ENCODE measurements at places on chromosomes 13 and 19.

- no peak for DNase-seq
Measured at GRCh38 chr13:79501538-79502232, 20.7 kb downstream of the NDFIP2 start.

- no peak for DNase-seq
Measured at GRCh38 chr13:95787356-95788099, 110.6 kb downstream of the DNAJC3 start.

GRCh38 chr13:36997716-36998427, 1.3 kb downstream of the ALG5 start:
- DNase-seq = no peak

- no peak for DNase-seq
Measured at GRCh38 chr13:109720758-109721184, 65.6 kb downstream of the IRS2 start.

DNA sequence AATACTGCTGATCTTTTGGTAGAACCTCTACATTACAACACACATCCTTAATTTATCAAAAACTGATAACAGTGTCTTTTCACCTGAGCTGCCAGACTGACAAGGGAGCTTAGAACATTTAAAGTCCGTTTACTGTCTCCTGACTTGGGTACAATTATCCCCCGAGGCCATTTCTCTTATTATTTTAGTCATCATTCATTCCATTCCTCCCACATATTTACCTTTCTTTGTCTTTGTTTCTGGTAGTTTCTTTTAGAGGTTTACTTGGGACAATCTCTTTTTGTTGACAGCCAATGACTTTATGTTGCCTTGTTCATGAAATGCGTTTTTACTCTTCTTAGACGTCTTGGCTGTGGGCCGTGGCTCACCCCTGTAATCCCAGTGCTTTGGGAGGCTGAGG, 186.9 kb downstream of the PCCA start:
- no peak for DNase-seq

DNA sequence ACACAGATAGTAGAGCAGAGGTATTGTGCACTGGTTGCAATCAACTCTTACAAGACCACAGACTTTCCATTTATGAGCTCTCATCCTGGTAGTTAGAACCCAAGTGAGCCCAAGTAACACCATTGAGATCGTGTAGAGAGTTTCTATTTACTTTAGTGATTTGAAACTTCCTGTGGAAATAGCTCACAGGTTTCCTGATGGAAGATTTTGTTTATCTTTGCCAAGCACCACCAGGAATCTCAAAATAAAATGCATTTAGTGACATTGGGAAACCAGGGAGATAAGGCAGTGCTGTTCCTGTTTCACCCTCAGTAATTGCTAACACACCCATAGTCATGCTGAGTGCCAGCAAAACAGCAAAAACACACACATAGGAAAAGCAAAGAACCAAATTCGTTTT, 102.5 kb downstream of the FLT1 start:
- DNase-seq = no peak

GRCh38 chr13:33561627-33562026, 256.3 kb upstream of the RFC3 start:
- DNase-seq = no peak

DNA sequence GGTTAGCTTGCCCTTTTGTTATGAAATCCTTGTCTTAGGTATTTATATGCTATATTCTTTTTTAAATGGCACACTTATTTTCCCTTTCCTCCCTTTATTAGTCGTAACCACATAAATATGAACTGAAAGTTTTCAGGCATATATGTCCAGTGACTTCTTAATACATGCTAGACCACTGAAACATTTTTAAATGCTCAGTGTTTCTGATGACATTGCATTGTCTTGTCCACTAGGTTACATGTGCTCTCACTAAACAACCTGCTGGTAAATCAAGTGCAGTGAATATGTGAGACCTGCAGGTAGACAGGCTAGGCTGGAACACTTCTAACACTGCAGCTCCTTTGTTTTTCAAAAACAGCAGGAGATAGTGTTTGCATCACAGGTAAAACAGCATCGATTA, 332.6 kb upstream of the DACH1 start:
- no peak for DNase-seq

- DNase-seq = no peak
Measured at GRCh38 chr19:30017172-30017571, 75.1 kb downstream of the URI1 start.

DNA sequence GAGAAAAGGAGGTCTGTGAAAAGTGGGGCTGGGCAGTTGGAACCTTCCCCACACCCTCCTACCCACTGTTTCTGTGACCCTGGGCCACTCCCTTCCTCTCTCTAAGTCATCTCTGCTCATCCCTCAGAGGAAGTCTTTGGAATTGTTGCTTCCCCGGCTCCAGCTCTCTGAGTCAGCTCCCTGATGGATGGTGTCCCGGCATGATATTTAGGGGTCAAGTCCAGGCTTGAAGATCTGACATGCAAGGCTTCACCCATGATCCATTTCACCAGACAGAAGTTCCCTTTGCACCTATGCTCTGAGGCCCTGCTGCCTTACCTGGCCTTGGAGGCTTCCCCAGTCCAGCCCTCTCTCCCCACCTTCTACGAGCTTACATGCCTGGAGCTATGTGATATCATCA, 13.3 kb downstream of the EXOC3L2 start:
- DNase-seq = no peak

DNA sequence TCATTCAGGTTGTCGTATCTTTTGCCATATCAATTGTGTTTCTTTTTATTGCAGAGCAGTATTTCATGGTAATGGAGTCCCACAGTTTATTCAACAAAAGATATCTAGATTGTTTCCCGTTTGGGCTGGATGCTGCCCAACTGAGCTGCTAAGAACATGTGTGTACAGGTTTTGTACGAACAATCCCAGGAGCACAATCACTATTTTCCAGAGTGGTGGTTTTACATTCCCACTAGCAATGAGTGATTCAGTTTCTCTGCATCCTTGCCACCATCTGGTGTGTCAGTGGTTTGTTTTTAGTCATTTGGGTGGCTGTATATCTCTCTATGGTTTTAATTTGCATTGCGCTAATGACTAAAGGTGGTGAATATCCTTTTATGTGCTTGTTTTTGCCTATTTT, 52.7 kb upstream of the ZDHHC20 start:
- no peak for DNase-seq

DNA sequence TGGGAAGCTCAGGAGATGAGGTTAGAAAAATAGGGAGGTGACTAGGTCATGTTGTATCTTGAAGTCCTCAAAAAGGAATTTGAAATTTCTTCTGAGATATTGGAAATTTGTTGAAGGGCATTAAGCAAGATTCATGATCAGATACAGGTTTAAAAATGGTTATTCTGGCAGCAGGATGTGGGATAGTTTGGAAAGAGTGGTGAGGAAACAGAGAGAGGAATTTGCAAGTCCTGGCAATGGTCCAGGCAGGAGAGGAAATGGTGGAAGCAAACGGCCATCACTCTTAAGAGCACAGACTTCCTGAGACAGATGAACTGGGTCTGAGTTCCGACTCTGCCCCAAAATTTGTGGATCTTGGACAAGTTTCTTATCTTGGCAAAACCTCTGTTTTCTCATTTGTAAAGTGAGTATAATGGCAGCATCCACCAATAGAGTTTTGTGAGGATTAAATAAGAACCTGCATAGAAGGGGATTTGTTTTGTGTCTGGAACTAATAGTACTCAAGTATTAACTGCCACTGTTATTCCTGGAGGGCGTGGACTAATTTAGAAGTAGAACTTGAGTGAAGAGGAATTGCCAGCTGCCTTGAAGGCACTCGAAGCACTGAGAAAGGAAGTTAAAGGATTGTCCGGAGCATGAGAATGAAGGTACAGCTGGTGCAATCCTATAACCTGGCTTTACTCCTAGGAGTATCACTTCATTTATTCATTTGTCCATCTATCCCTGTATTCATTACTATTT, 99.6 kb downstream of the CCNA1 start:
- DNase-seq = no peak

DNA sequence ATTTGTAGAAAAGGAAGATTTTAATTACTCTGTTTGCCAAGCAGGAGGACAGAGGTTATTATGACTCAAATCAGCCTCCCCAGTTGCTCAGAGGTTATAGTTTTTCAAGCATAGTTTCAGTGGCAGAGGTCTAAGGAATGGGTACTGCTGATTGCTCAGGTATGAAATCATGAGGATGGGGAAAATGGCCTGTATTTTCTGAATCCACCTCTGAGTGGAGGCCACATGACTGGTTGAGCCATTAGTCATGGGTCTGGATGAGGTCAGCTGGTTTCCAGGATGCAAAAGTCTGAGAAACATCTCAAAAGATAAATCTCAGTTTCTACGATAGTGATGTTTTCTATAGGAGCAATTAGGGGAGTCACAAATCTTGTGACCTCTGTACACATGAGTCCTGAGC, 62.8 kb upstream of the CEACAM8 start:
- DNase-seq = no peak

GRCh38 chr13:110450016-110450900, 111.3 kb downstream of the RAB20 start:
- no peak for DNase-seq

DNA sequence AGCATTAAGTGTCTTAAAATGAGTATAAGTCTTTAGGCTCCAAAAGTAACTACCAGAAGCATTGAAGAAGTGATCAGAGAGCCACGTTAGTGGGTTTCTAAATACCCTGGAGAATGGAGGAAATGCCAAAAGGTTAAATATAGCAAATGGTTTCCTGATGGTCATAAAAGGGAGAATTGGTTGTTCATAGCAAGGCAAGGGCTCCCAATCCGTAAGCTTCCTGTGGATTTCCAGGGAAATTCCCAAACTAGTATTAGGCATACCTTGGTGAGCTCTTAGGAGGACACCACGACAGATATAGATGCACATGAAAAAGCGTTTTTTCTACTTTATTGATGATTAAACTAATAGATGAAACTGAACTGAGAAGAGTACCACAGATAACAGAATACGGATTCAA, 410.9 kb downstream of the FOXO1 start:
- DNase-seq = no peak

- DNase-seq = no peak
Measured at GRCh38 chr19:55459950-55460657, 1.3 kb downstream of the ISOC2 start.

- DNase-seq = no peak
Measured at GRCh38 chr19:18795540-18795939, 4.4 kb upstream of the COMP start.

GRCh38 chr13:73967397-73968165, 166.6 kb downstream of the KLF12 start:
- no peak for DNase-seq

DNA sequence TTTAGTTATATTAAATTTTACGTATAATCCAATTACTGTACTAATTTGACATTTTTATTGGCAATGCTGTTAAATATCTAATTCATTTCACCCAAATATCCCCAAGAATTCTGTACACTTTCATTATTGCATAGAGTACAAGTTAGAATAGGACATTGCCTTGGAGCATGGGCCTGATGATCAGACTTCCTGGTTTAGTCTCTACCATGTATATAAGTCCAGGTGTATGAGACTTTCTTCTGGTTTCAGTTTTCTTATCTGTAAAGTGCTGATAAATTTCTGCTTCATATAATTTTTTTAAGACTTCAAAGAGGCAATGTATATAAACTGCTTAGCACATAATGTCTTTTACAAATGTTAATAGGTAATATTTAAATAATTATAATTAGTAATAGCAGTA, 179.4 kb downstream of the KLF12 start:
- DNase-seq = no peak

GRCh38 chr13:20435616-20436368, 89.9 kb downstream of the CRYL1 start:
- DNase-seq = no peak

GRCh38 chr13:90116121-90116520, 1231.4 kb upstream of the MIR17HG start:
- no peak for DNase-seq

DNA sequence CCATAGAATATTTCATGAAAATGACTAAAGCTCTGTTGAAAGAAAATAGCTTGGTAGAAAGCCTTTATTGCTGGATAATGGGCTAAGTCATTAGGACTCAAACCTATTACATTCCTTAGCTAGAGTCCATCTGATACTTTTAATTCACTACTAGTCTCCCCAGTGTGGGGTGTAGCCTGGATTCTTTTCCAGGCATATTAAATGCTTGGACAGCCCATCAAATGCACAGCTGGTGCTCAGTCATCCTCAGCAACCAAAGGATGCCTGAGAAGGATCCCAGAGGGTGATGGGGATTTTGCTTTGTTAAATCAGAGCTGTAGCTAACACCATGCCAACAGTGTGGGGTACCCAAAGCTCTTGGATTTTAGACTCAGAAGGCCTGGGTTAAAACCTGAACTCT, 153.5 kb downstream of the DLEU7 start:
- DNase-seq = no peak

DNA sequence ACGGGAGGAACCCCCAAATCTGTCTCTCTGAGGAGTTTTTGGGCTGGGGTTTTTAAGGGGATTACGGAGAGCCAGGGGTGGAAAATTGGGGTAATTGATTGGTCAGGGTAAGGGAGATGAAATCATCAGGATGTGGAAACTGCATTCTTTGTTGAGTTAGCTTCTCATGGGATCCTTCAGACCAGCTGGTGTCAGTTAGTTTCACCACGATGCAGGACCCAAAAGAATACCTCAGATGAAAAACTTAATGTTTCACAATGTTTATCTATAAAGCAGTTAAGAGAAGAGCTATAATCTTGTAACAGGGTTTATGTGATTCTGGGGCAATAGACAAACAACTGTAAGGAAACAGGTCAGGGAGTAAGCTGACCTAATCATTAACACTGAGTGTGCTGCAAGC, 230.8 kb downstream of the POU4F1 start:
- no peak for DNase-seq

DNA sequence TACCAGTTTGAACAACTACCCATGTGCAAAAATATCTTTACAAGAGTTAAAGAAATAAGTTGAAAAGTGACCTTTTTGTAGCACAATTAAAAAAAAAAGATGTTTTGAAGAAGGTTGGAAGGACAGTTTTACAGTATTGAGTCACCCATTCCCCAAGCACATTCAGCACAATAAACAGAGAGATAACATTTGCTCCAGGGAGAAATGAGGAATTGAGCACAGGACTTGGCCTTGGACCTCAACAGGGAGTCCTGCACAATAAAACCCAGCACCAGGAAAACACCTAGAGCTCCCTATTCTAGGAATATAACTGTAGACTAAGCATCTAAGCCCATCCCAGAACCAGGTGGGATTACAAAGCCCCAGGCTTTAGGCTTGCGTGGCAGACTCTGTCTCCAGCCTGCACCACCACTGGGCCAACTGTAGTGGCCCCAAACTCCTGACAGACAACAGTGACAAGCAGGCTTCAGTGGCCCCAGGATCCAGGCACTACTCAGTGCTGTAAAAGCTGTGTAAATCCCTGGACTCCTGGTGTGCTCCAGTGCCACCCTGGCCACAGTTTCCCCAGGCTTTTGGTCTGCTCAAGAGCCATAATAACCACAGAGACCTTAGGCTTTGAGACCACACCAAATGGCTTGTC, 857.2 kb downstream of the SLITRK1 start:
- no peak for DNase-seq

All from stimulated activated CD4-positive, alpha-beta T cell treated with anti-CD3 and anti-CD28 coated beads, Interleukin-2, amount 100 ng/mL, for 24 hours (primary cell).